ENCODE measurements at places on chromosomes 16 and 17.

DNA sequence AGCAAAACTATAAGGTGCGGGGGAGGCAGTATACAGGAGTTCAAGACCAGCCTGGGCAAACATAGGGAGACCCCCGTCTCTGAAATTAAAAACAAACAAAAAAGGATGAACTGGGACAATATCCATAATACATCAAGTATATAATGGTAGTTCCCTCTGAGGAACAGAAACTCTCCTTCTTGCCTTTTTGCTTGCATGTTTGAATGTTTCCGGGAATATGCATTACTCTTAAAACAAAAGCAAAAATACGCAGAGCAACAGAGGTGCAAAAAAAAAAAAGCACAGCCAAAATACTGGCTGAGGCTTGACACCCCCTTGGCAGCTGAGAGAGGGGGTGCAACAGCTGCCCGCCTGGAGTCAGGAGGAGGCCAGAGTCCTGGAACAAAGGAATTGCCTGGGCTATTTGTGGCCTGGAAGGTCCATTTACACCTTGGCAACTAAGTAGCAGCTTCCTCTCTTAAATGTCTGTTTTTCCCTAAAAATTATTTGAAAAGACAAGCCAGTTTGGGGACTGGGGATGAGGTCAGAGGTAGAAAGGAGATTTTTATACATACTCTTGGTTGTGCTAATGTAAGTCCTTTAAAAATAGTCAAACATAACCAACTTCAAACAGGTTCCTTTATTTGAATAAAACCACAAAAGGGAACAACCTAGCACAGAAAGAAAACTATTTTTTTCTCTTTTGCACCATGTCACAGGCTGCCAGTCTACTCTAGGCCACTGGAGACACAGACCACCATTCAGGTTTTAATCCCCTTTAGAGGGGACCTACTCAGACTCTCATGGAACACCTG, 19.5 kb downstream of the USP7 start:
- DNase-seq = no peak

- no peak for DNase-seq
These were observed 23.8 kb downstream of the ARHGAP17 start for GRCh38 chr16:24991349-24991748.

GRCh38 chr16:70161350-70161749, 12.2 kb upstream of the CLEC18C start:
- DNase-seq = no peak

DNA sequence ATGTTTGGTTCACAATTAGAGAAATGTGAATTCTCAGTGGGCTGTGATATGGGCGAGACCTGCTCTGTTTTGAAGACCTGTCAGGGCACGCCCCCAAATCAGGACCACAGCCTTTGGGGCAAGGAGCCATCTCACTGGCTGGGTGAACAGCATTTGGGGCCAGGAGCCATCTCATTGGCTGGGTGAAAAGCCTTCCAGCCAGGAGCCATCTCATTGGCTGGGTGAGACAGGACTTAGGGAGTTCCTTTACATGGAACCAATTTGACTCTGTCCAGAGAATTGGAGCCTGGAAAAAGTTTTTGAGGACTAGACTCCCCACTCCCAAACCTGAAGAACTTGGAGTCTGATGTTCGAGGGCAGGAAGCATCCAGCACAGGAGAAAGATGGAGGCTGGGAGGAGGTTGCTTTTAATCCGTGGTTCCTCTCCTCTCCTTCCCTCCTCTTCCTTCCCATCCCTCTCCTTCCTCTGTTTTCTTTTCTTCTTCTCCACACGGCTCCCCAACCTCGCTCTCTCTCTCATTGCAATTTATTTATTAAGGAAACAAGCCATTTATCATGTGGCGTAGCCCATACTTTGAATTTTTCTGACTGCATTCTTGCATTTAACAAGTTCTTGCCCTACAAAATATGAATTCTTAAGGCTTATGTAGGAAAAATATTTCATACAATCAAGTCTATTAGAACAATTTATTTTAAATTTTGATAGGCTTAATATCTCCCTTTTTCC, 19.7 kb downstream of the FOXL1 start:
- no peak for DNase-seq

DNA sequence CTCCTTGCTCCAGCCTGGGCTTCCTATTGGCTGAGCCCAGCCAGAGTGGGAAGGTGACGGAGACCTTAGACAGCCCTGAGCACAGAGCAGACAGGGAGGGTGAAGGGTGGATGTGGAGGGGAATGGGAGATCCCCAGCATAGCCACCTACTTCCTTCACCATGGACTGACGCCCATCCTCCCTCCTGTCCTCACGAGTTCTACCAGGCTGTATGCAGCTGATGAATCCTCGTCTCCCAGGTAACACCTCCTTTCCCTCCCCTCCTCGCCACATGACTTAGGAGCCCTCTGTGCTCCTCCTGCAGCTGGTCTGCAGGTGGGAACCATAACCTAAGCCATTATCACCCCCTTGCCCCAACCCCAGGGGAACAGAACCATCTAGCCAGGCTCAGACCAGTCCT, 9.0 kb upstream of the CRHR1 start:
- DNase-seq = no peak

GRCh38 chr17:4426499-4427208, 7.1 kb upstream of the SPNS3 start:
- DNase-seq = no peak

DNA sequence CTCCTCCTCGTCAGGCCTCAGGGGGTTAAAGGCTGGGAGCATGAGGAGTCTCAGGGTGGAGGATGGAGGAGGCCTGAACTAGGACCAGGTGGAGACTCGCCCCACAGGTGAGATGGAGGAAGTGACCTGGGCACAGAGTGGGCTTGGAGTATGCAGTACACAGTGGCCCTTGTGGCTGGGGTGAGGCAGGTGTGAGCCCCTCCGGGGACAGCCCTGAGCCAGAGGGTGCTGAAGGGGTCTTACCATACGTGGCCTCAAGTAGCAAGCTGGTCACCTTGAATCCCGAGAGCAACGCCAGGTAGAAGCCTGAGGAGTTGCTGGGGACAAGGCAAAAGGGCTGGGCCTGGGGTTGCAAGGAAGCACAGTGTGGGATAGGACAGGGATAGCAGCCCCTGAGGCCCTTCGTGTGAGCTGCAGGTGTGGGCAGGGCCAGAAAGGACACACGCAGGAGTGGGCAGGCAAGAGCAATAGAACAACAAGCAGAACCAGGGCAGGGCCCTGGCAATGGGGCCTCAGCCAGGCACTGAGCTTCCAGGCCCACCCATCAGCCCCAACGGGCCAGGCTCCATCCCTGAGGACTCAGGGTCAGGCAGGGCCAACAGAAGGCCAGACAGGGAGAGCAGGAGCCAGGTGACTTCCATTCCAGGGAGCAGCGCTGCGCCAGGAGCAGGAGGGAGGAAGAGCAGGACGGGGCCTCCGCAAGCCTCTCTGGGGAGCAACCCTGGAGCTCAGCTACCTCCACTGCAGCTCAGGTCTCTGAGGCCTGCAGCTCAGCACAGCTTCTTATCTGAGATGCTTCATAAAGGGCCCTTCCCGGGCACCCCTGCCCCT, 64.2 kb upstream of the TNRC6C start:
- no peak for DNase-seq

DNA sequence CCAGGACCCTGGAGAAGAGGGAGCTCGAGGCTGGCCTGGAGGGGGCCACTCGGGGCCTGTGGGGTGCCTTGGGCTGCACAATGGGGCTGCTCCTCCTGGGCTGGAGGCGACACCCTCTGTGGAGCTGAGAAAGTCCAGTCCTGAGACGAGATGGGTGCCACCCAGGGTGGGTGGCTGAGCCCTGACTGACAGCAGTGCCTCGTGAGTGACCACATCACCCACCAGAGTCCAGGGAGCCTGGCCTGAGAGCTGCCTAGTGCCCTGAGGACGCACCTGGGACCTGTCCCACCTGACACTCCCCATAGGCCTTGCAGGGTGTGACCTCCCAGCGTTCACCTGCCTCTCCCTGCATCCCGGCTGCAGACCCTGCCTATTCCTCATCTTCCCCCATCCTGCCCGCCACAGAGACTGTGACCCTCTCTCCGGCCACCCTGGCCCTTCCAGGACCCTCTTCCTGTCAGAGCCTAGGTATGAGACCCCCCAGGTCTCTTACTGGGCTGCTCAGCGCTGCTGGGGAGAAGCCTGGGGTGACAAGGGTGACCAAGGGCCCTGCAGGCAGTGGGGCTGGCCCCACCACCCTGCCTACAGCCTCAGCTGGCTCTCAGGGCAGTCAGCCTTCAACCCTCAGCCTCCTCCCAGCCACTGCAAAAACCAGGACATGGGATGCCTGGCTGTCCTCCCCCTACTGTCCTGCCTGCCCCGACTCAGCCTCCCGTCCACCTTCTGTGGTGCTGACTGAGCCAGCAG, 41.2 kb downstream of the TNFRSF13B start:
- DNase-seq = no peak

All from C1 segment of cervical spinal cord (tissue), 14 donors.